ENCODE measurements at places on chromosomes 4 and X. TPM values are rescaled to one million over a fixed set of nuclear protein-coding genes. Genes with fewer than 3 reads are reported as not detected.

The FBXL5 gene
- 20.6 TPM for total RNA-seq

The ZNF595 gene
- total RNA-seq, result 4.0 TPM

The ERCC6L gene
- 12.5 TPM for total RNA-seq

The TRIM2 gene
- 41.4 TPM for total RNA-seq

The KCND1 gene
- total RNA-seq, result 5.5 TPM

- DNase-seq, result no peak
These were observed 4.0 kb downstream of the GRIA3 start for GRCh38 chrX:123188081-123188480.

DNA sequence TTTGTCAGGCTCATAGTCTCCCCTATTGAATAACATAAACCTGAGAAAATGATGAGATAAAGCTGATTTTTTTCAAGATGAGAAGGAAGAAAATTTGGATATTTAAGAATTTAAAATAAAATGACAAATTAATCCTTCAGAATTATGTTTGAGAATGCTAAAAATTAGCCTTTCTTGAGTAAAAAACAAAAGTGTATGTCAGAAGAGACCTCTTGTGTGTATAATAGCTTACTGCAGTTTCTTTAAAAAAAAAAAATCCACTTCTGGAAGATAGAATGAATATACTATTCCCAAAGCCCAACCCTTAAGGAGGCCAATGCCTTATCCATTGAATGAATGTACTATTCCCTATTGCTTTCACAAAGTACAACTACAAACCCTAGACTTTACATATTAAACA is 281.8 kb downstream of the RAPGEF2 start:
- no peak for DNase-seq

DNA sequence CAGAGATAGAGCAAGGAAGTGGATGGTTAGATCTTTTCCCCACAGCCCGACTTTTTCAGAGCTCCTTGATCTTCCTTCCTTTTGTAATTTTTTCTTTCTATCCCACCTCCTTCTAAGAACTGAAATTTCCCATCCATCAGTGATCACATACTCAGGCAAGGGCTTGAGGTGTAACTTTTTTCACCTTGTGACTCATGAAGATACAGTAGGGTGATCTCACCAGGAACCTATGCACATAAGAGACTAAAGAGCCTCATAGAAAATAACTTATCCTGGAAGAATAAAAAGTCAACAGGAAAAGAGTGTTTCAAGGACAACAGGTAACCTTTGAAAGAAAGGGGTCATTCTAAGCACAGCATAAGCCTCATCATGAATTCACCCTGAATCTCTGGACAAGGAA is 131.2 kb upstream of the HCCS start:
- DNase-seq, result no peak

- no peak for DNase-seq
These were observed 9.8 kb upstream of the ACOT9 start for GRCh38 chrX:23752740-23753415.

GRCh38 chr4:71830-72229 is 18.7 kb downstream of the ZNF595 start:
- no peak for DNase-seq

DNA sequence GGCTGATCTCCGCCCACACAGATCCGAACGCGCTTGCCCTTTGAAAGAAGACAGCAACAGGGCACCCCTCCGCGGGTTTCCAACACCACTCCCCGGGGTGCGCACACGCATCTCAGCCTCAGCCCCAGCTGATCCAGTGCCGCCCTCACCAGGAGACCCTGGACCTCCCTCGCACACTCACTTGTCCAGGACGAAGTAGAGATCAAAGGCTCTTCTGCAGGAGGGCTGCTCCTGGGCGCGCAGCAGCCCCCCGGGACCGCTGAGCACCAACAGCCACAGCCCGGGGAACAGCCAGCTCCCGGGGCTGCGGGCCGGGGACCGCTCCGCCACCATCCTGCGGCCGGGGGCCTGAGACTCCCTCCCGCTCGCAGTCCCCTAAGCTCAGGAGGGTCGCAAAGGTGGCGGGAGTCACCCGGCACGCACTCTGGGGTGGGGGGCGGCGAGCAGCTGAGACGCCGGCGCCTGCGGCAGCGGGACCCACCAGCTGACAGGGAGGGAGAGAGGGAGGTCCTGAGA is 743 bp downstream of the ANTXR2 start:
- DNase-seq, result no peak

GRCh38 chrX:120485315-120485637 is 16.2 kb upstream of the LAMP2 start:
- no peak for DNase-seq

DNA sequence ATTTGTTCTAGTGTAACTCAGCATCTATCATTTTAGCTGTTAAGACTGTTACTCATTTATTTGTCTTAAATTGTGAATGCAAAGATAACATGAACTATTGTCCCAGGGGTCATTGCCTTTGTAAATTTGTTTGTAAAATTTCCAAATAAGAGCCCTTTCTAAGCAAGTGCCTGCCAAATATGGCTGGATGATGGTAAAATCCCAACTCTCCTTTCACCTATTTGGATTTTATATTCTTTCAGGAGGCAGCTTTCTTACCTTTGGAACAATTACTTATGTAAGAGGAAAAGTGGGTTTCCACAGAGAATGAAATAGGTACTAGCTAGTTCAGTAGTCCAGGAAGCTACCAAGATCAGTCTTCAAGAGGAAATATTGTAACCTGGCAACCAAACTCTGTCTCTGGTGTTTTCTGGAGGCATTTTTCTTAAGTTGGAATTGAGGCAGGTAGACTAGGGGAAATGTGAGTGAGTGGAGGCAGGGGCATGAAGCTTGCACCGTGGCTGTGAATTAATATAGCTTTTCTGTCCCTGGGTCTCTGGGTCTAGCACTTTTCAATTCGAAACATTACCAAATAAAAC is 363.0 kb upstream of the ZCCHC13 start:
- DNase-seq, result no peak

DNA sequence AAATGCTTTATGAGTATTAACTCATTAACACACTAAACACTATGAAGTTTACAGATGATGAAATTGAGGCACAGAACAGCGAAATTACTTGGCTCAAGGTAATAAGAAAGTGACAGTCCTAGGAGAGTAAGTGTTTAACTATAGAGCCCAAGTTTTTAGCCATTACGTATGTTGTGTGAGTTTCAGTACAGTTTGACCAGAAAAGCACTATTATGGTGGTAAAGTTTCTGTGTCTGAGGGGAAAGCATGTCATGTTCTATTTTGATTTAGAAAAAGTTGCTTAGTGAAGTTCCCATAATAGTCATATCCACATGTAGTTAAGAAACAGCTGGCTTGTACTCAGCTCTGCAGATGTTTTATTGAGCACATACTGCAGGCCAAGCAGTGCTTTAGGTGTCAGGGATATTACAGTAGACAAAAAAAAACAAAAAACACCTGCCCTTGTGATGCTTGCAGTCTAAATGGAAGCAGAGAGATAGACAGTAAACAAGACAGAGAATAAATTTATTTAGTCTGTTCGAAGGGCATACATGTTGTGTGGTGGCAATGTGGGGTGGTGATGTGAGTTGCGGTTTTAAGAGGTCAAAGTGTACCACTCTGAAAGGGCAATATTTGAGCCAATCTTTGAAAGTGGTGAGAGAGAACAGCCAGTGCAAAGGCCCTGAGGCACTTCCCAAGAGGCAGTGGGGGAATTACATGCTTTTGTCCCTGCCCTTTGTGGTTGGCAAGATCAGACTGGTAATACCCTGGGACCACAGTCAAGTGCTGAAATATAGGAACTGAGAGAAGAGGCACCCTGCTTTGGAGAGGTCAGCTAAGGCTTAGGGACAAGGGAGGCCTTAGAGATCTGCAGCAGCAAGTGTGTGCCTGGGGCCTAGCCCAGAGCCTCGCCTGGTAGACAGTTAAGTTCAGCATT is 6.2 kb downstream of the TMEM131L start:
- DNase-seq, result no peak

- no peak for DNase-seq
These were observed 11.6 kb upstream of the ING2 start for GRCh38 chr4:183493246-183493645.

Data from HCT116 (cell line).